ENCODE measurements at places on chromosomes 2 and 18. TPM values are rescaled to one million over a fixed set of nuclear protein-coding genes. Genes with fewer than 3 reads are reported as not detected.

NLRC4 gene
- not detected for total RNA-seq

TACR1 gene
- not detected for total RNA-seq

NGEF gene
- total RNA-seq = 1.3 TPM

FAM237A gene
- not detected for total RNA-seq

LCLAT1 gene
- total RNA-seq = 47.6 TPM

BMP10 gene
- not detected for total RNA-seq

DDX1 gene
- 99.7 TPM for total RNA-seq

IL1RN gene
- 19.4 TPM for total RNA-seq

CD226 gene
- 0.85 TPM for total RNA-seq

FIGN gene
- 8.4 TPM for total RNA-seq

DNA sequence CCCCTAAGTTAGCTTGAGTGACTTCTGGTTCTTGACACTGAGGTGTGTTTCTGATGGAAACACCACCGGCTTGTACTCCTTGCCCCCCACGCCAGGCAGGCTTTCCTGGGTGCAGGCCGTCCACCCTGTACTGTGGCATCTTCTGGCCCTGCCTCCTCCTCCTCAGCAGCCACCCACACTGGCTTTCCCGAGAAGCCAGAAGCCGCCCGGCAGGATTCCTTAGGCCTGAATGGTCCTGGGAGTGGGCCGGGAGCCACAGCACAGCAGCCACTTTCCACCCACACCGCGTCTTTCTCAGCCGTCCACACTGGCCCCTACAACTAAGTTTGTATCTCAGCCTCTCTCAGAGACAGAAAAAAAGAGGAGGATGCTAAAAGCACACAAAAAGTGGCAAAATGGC lies 2.1 kb upstream of the HSBP1L1 start:
- peak; percentile 63 for DNase-seq

DNA sequence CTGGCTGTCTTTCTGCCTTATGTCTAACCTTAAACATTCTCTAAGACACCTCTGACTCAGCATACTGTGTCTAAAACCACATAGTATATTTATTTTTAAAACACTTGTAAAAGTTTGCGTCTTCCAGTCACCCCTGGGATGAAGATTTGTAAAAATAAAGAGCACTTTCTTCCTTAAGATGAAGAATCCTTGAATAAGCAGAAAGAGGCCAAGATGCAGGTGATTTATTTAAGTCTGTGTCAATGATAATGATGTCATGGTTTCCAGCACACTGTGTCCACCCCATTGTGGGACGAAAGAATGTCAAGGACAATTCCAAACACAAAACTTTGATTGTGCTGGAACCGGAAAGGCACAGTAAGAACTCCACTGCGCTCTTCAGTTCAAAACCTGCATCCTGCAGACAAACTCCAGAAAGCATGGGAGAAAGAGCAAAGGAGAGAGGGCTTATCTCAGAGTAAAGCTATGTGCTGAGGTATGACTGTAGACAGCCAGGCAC lies 92.9 kb downstream of the ZEB2 start:
- no peak for DNase-seq

DNA sequence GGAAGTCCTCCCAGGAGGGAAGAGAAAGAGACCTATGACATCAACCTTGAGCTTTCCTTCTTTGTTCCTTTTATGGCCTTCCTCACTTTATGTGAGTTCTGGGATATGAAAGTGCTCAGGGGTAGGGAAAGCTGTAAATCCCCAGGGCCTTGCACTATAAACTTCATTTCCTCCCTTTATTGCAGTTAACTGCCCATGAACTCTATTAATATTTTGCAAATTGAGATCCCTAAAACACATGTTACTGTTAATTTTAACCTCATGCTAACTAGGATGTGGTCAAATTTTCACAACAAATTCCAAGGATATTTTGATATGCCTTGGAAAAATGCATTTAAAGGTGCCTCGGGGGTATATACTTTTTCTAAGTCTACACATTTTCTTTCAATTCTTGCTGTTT lies 359.9 kb downstream of the OSR1 start:
- no peak for DNase-seq

GRCh38 chr2:8563814-8564474 lies 117.9 kb upstream of the ID2 start:
- DNase-seq = no peak

- no peak for DNase-seq
These were observed 52.6 kb upstream of the ACMSD start for GRCh38 chr2:134785659-134786430.

- no peak for DNase-seq
These were observed 244.7 kb downstream of the CCDC178 start for GRCh38 chr18:33195795-33196194.
